Activated T-cell treated with anti-CD3 and anti-CD28 coated beads, Interleukin-2, amount 50 U/mL, for 72 hours (primary cell): ENCODE measurements at places on chromosomes 2 and 18.

DNA sequence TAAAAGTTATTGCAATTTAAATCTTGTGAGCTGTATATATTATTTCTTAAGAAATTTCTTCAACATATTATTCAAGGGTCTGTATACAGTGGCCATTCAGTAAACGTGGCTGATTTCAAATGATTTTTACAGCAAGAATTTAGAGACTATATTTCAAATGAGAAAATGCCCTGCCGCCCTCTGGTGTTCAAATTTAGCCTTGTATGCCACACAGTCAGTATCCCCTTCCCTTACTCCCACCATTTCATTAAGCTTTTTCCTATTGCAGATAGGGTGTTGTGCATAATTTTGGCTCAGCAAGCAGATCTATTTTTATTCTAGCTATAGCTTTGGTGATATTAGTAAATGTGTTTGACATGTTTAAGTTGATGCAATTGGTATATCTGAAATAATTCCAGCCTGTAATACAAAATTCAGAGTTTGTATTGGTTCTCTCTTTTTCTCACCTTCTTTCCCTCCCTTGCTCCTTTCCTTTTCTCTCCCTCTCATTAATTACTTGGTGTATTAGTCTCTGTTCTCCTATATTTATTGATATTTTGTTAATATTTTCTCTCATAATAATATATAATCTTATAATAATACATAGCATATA lies 22.8 kb upstream of the SCN7A start:
- H3K27ac ChIP-seq: no peak overlapping the region
- H3K4me3 ChIP-seq: no peak overlapping the region
- DNase-seq: no peak
- H3K36me3 ChIP-seq: no peaks in the 10 kb centered on the region
- H3K27me3 ChIP-seq: no peaks in the 10 kb centered on the region
- H3K4me1 ChIP-seq: no peaks in the 10 kb centered on the region

GRCh38 chr2:212193056-212193455 lies 345.5 kb downstream of the ERBB4 start:
- no peak for DNase-seq
- no peak overlapping the region for H3K4me3 ChIP-seq
- H3K27me3 ChIP-seq: no peaks in the 10 kb centered on the region
- H3K4me1 ChIP-seq: no peaks in the 10 kb centered on the region

DNA sequence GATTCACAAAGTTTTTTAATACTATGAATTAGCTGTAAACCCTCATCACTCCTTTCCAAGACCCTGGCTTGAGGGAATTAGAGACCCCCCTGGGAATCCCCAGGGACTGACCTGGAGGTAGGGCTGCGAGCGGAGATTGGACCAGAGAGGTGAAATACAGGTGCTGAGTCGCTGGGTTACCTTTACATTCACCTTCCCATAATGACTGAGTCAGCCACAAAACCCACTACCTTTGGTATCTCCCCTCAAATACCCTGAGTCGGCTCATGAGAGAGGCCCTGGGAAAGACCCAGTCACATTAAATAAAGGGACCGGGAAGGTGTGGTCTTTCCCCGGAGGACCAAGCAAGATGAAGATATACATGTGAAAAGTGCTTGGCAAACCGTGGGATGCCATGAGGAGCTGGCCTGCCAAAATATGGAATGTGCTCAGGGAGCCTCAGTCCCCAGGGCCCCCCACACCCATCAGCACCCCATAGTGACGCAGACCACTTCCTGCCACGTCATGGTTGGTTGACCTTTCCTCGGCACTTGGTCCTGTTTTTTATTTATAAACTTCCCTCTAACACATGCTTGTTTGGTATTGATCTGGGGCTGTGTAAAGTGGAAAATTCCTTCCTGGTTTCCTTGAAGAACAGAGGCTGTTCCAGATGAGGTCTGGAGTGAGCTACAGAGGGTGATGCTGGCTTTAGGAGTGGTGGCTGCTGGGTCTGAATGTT lies 51.4 kb downstream of the IL1RL2 start:
- H3K4me1 ChIP-seq: peaks cover 77% of the 10 kb centered on the region
- H3K27ac ChIP-seq: peak overlapping the region; percentile 76
- no peaks in the 10 kb centered on the region for H3K27me3 ChIP-seq
- peaks cover 9% of the 10 kb centered on the region for H3K36me3 ChIP-seq

DNA sequence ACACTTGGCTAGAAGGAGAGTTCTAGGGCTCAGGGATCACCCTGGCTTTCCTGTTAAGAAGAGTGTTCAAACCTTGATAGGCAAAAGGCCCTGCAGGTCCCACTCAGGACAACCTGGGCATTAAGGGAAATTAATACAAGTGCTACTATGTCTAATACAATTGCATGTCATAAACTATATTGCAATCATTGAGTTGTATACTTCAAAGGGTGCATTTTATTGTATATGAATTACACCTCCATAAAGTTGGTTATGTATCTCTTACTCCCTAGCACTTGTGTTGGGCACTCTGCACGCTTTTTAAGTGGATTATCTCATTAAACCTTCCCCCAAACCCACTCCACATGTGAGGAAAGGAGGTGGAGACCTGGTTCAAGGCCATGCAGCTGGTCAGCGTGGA lies 172.1 kb upstream of the GLI2 start:
- no peaks in the 10 kb centered on the region for H3K36me3 ChIP-seq
- DNase-seq: no peak
- H3K27me3 ChIP-seq: no peaks in the 10 kb centered on the region
- H3K4me1 ChIP-seq: no peaks in the 10 kb centered on the region
- no peak overlapping the region for H3K27ac ChIP-seq

DNA sequence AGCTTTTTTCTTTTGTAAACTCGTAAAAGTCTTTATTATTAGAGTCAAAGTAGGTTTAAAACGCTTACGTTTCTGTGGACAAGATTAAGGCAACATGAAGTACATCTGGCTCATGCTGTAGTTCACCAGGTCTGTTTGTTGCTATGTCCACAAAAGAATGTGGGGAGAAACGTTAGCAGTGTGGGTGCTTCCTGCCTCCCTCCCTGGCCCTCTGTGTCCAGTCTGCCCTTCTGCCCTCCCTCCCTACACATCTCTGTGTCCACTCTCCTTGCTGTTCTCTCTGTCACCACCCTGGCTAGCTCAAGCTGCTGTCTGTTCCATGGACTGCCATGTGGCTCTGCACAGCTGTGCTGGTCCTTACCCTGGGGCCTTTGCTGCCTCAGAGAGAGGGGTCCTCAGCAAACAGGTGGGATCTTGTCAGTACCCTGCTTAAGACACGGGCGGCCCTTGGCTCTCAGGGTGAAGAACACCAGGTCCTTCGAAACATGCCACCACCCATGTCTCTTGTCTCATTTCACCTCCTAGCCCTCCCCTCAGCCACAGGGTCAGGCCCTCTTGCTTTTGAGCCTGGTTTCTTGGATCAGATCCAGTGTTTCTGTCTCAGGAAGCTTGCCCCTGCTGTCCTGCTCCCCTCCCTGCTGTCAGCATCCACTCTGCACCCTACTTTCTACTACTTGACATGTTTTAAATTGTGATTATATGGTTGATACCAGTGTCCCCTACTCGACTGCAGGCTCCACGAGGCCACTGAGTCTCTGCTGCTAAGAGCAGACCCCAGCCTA lies 79.2 kb downstream of the LIMS1 start:
- H3K4me3 ChIP-seq: peak overlapping the region; percentile 62
- H3K36me3 ChIP-seq: no peaks in the 10 kb centered on the region
- H3K27ac ChIP-seq: peak overlapping the region; percentile 90
- no peak for DNase-seq
- peaks cover 88% of the 10 kb centered on the region for H3K4me1 ChIP-seq

DNA sequence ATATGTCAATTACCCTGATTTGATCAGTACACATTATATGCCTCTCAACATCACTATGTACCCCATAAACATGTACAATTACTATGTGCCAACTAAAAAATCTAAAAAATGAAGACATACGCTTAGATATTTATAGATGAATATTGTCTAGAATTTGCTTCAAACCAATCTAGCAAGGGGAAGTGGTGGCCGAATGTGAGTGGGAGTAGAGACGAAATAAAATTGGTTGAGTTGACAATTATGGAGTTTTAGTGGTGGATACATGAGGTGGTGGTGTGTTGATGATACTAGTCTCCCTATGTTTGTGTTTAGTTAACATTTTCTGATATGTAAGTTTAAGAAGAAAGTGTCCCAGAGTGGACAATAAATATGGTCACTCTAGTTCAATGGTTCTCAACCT lies 49.0 kb downstream of the SDC1 start:
- no peak overlapping the region for H3K27ac ChIP-seq
- H3K4me3 ChIP-seq: no peak overlapping the region
- H3K36me3 ChIP-seq: no peaks in the 10 kb centered on the region
- H3K27me3 ChIP-seq: no peaks in the 10 kb centered on the region
- H3K4me1 ChIP-seq: no peaks in the 10 kb centered on the region

DNA sequence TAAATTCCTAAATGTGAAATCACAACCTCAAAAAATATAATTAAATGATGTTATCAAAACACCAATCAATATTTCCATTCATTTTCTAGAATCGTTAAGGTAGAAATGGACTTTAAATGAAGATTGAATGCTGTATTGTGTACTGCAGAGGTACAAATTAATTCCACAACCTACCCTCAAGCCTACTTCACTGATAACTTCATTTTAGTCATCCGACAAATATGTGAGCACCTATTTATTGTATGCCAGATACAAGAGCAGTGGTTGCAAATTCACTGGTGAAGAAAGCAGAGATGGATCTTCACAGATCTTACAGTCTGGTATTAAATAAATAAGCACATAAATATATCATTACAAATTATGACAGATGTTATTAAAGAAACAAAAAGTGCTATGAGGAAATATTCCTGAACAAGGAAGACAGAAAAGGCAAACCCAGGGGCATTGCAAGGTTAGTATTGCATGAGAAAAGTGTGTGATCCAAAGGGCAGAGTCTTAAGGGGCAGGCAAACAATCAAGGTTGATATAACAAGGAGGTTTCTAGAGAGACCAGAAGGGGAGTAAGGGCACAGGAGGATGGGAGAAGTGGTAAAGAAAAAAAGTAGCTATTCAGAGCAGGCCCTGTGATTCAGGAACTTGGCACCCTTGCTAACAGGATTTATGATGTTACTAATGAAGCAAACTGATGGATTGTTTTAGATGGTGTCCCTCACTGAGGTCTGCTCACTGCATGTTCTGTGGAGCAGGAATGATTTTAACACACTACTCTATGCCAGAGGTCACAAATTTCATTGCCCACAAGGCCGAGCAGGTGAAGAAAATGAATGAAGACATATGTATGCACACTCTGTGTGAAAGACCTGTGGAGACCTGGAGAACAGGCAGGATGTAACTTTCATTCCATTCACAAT lies 128.0 kb upstream of the CCDC150 start:
- no peak overlapping the region for H3K4me3 ChIP-seq
- H3K36me3 ChIP-seq: no peaks in the 10 kb centered on the region
- no peaks in the 10 kb centered on the region for H3K4me1 ChIP-seq
- H3K27me3 ChIP-seq: peaks cover 12% of the 10 kb centered on the region
- no peak for DNase-seq

- H3K27ac ChIP-seq: no peak overlapping the region
- no peaks in the 10 kb centered on the region for H3K27me3 ChIP-seq
- no peak for DNase-seq
- no peaks in the 10 kb centered on the region for H3K36me3 ChIP-seq
- no peaks in the 10 kb centered on the region for H3K4me1 ChIP-seq
- H3K4me3 ChIP-seq: no peak overlapping the region
These were observed 138.0 kb downstream of the AGPS start for GRCh38 chr2:177530561-177530960.

- no peak for DNase-seq
- H3K4me1 ChIP-seq: peaks cover 93% of the 10 kb centered on the region
These were observed 1.3 kb downstream of the MAPRE2 start for GRCh38 chr18:35042389-35043071.

DNA sequence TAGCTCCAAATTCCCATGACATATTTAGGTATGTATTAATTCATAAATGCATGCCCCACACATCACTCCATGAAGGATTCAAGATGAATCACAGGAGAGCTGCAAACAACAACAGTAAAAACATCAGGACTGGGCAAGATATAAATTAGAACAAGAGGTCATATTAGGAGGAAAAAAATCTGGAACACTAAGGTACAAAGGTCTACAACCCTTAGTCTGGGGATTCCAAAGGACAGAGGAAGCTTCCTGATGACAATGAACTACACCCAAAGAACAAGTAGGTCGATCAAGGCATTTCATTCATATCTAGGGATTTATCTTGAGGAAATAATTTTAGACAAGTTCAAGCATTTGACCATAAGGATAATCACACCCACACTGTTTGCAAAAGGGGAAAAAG lies 14.5 kb downstream of the VPS4B start:
- H3K27me3 ChIP-seq: no peaks in the 10 kb centered on the region
- peaks cover 10% of the 10 kb centered on the region for H3K36me3 ChIP-seq
- peaks cover 32% of the 10 kb centered on the region for H3K4me1 ChIP-seq
- no peak for DNase-seq
- peak overlapping the region; percentile 4 for H3K27ac ChIP-seq

GRCh38 chr2:88563129-88563528 lies 64.1 kb downstream of the EIF2AK3 start:
- no peaks in the 10 kb centered on the region for H3K27me3 ChIP-seq
- H3K4me1 ChIP-seq: peaks cover 5% of the 10 kb centered on the region
- no peak for DNase-seq
- H3K27ac ChIP-seq: no peak overlapping the region
- H3K36me3 ChIP-seq: peaks cover 6% of the 10 kb centered on the region

- no peaks in the 10 kb centered on the region for H3K36me3 ChIP-seq
- H3K27me3 ChIP-seq: no peaks in the 10 kb centered on the region
- no peak overlapping the region for H3K4me3 ChIP-seq
- no peak for DNase-seq
- H3K27ac ChIP-seq: no peak overlapping the region
These were observed 441.0 kb downstream of the TXNL1 start for GRCh38 chr18:56197241-56197859.

GRCh38 chr2:31140151-31140550 lies 1.9 kb upstream of the GALNT14 start:
- H3K27me3 ChIP-seq: peaks cover 27% of the 10 kb centered on the region
- H3K4me1 ChIP-seq: peaks cover 7% of the 10 kb centered on the region
- H3K27ac ChIP-seq: no peak overlapping the region
- DNase-seq: no peak

DNA sequence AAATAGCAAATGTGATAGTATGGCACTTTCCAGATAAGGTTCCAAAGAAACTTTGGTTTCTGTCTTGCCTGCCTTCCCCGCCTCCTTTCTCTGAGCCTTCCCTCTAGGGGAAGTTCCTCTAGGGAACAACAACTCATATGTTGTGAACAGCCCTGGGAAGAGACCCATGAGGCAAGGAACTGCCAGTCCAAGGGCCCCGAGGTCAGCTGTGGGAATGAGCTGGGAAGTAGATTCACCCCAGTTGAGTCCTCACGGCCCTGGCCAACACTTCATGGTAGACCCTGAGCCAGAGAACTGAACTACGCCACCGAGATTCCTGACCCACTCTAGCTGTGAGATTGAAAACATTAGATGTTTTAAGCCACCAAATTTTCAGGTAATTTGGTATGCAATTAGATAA lies 154.5 kb upstream of the CCDC68 start:
- H3K27me3 ChIP-seq: peaks cover 7% of the 10 kb centered on the region
- H3K36me3 ChIP-seq: no peaks in the 10 kb centered on the region
- no peak overlapping the region for H3K27ac ChIP-seq

- peak overlapping the region; percentile 77 for H3K4me3 ChIP-seq
- DNase-seq: no peak
- peaks cover 61% of the 10 kb centered on the region for H3K27me3 ChIP-seq
- H3K4me1 ChIP-seq: peaks cover 33% of the 10 kb centered on the region
These were observed 7.6 kb downstream of the OSR1 start for GRCh38 chr2:19350678-19351401.

GRCh38 chr2:188903740-188904139 lies 70.4 kb upstream of the COL3A1 start:
- no peaks in the 10 kb centered on the region for H3K4me1 ChIP-seq
- H3K27ac ChIP-seq: no peak overlapping the region
- no peaks in the 10 kb centered on the region for H3K27me3 ChIP-seq
- H3K4me3 ChIP-seq: no peak overlapping the region
- no peak for DNase-seq
